T-cell (primary cell): ENCODE measurements at places on chromosomes 5 and 9. TPM values are rescaled to one million over a fixed set of nuclear protein-coding genes. Genes with fewer than 3 reads are reported as not detected.

Gene PSIP1
- total RNA-seq: 125 TPM

- no peak overlapping the region for H3K27ac ChIP-seq
- DNase-seq: no peak
- H3K4me1 ChIP-seq: no peaks in the 10 kb centered on the region
Measured at GRCh38 chr5:121325930-121326329, 525.8 kb upstream of the FTMT start.

DNA sequence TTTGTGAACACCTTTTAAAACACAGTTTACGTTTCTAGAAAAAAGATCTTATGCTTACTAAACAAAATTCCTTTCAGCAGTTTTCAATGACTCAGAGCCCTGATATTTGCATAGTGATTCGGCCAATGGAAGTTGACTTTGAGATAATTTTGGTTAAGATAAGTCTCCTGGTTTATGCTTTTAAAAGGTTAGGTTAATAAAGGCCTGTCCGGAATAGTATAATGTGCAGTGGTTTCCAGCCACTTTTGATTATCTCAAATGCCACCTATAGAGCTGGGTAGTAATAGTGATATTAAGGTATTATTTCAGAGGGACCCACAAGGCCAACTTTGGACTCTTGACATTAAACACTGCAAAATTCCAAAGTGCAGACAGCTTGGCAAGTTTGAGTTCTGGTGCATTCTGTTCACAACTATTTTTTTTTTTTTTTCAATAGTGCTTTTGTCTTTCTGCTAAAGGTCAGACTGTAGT, 86.1 kb downstream of the F2RL2 start:
- H3K36me3 ChIP-seq: no peaks in the 10 kb centered on the region
- no peak for DNase-seq
- H3K4me1 ChIP-seq: no peaks in the 10 kb centered on the region
- H3K27me3 ChIP-seq: no peaks in the 10 kb centered on the region
- H3K27ac ChIP-seq: no peak overlapping the region

- peak; percentile 48 for DNase-seq
- H3K27me3 ChIP-seq: no peaks in the 10 kb centered on the region
- peaks cover 75% of the 10 kb centered on the region for H3K4me1 ChIP-seq
- H3K36me3 ChIP-seq: no peaks in the 10 kb centered on the region
Measured at GRCh38 chr5:75052192-75053053, at the start of gene GCNT4. Gene GCNT4 (minus strand): TSS chr5:75052558. CDS start chr5:75030037, 22,521 bp downstream.

DNA sequence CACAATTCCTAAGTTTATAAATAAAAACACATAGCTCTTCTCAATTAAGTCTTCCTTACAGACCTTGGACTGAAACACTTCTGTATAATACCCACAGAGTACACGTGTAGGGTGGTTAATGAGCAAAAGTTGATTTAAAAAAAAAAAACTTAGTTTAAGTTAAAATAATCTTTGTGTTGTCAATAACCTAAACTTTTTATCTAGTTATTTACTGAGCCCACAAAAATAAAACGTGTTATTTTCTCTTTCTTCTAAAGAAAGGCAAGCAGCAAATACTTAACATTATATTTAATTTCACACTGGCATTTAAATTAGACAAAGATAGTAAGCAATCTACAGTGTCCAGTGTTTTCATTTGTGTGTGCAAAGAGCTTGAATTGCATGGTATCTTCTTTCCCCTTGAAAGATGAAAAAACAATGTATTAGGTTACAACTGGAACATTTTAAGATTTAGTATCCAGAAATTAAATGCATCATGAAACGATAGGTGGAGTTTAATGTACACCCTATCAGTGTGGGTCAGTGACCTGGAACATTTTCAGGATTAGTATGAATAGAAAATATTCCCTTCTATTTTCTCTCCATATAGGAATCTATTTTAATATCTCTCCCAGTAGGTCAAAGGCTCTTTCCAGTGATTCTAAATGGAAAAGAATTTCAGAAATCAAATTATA, 1014.8 kb downstream of the NR2F1-AS1 start:
- H3K36me3 ChIP-seq: no peaks in the 10 kb centered on the region
- H3K27me3 ChIP-seq: no peaks in the 10 kb centered on the region
- no peak overlapping the region for H3K27ac ChIP-seq

Gene LHX3
- total RNA-seq: 0.13 TPM

GRCh38 chr5:93596676-93597490, 13.9 kb downstream of the NR2F1 start:
- H3K4me3 ChIP-seq: no peak overlapping the region
- H3K27me3 ChIP-seq: peaks cover 79% of the 10 kb centered on the region
- no peaks in the 10 kb centered on the region for H3K36me3 ChIP-seq

GRCh38 chr5:9716838-9717281, 86.7 kb upstream of the TAS2R1 start:
- DNase-seq: no peak
- no peaks in the 10 kb centered on the region for H3K27me3 ChIP-seq
- H3K4me1 ChIP-seq: no peaks in the 10 kb centered on the region
- H3K36me3 ChIP-seq: no peaks in the 10 kb centered on the region

Gene PLEKHG4B
- not detected for total RNA-seq

Gene IL3
- not detected for total RNA-seq

Gene SOHLH1
- not detected for total RNA-seq

GRCh38 chr5:53123702-53124101, 14.1 kb upstream of the MOCS2 start:
- H3K36me3 ChIP-seq: no peaks in the 10 kb centered on the region
- DNase-seq: no peak
- H3K27me3 ChIP-seq: no peaks in the 10 kb centered on the region
- H3K4me3 ChIP-seq: no peak overlapping the region
- H3K27ac ChIP-seq: no peak overlapping the region

- no peak for DNase-seq
- H3K36me3 ChIP-seq: no peaks in the 10 kb centered on the region
- H3K27ac ChIP-seq: no peak overlapping the region
- no peaks in the 10 kb centered on the region for H3K4me1 ChIP-seq
Measured at GRCh38 chr9:76984486-76984885, 35.0 kb upstream of the FOXB2 start.

Gene NPR3
- 0.54 TPM for total RNA-seq

- DNase-seq: no peak
- H3K4me3 ChIP-seq: no peak overlapping the region
- H3K4me1 ChIP-seq: no peaks in the 10 kb centered on the region
- no peaks in the 10 kb centered on the region for H3K36me3 ChIP-seq
- H3K27me3 ChIP-seq: no peaks in the 10 kb centered on the region
Measured at GRCh38 chr5:172634106-172634899, 6.8 kb upstream of the NEURL1B start.

DNA sequence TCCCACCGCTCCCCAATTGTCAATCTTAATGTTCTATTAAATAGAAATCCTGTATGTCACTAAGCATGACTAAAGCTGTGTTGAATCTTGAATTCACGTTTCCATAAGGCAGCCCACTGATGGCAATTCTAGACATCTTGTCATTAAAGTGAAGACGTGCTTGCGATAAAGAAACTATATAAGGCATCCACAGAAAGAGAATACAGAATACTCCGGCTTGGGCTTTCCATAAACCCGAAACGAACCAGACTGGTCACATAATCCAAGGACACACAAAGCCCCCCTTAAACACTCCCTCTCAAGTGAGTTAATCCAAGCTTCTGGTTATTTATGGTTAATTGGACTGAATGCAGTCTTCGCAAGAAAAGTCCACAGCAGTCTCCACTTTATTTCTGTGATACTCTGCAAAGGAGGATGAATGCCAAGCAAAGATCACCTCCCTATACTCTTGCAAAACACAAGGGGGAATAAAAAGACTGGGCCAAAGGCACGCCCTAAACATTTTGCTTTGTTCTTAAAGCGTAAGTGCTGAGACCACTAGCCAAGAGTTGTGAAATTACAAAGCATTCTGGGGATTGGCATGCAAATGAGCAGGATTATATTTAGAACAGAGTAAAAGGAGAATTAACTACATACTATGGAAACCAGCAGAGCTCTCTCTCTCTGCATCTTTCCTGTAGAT, 54.7 kb downstream of the DPYSL3 start:
- no peaks in the 10 kb centered on the region for H3K4me1 ChIP-seq
- no peak overlapping the region for H3K4me3 ChIP-seq
- no peak overlapping the region for H3K27ac ChIP-seq
- peaks cover 33% of the 10 kb centered on the region for H3K27me3 ChIP-seq
- no peak for DNase-seq
- H3K36me3 ChIP-seq: no peaks in the 10 kb centered on the region

Gene TLE1
- 1.6 TPM for total RNA-seq

Gene ADRA1B
- not detected for total RNA-seq

Gene LCN15
- not detected for total RNA-seq

DNA sequence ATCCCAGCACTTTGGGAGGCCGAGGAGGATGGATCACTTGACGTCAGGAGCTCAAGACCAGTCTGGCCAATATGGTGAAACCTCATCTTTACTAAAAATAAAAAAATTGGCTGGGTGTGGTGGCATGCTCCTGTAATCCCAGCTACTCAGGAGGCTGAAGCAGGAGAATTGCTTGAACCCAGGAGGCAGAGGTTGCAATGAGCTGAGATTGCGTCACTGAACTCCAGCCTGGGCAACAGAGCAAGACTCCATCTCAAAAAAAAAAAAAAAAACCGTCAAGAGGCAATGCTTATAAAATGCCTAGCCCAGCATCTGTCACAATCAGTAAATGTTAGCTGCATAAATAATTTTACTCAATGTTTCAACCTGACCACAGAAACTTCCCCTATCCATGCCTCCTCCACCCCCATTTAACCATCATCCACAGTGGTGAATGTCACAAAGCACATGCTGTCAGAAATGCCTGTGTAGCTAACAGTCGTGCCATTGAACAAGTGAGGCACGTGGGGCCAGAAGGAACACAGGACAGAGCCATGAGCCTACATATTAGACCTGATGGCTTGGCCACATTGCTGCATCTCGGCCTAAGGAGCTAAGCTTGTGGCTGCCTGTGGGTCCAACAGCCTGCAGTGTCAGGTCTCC, 16.8 kb upstream of the TCOF1 start:
- no peaks in the 10 kb centered on the region for H3K36me3 ChIP-seq
- no peak for DNase-seq
- H3K27ac ChIP-seq: no peak overlapping the region
- H3K4me3 ChIP-seq: no peak overlapping the region
- no peaks in the 10 kb centered on the region for H3K27me3 ChIP-seq
- peaks cover 3% of the 10 kb centered on the region for H3K4me1 ChIP-seq

Gene CMYA5
- 0.13 TPM for total RNA-seq

Gene DIRAS2
- not detected for total RNA-seq
